ENCODE measurements at places on chromosomes 7 and 10.

DNA sequence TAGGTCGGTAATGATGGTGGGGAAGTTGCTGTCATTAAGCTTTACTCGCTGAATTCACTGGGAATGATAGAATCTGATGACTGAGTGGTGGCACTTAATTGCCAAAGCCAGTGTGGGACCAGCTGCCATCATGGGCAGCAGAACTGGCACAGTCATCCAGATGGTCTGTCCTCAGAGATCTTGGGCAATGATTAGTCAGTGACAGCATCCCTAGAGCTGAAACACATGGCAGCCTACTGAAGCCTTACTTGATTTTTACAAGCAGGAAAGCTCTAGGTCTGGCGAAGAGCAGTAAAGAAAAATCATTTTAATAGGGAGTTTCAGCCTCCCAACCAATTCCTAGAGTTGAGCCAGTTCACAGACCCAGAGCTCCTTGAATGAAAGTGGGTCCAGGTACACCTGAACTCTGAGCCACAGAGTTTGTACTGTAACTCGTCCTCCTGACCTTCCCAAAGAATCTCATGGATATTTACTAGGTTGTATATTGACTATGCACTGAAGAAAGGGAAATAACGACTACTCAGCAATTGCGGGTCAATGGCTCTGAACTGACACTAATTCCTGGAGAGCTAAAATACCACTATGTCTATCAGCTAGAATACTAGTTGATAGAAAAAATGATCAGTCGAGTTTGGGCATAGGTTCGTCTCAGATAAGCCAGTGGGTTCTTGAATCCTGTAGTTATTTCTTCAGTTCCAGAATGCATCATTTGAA is 4.4 kb upstream of the ASB13 start:
- DNase-seq: no peak

DNA sequence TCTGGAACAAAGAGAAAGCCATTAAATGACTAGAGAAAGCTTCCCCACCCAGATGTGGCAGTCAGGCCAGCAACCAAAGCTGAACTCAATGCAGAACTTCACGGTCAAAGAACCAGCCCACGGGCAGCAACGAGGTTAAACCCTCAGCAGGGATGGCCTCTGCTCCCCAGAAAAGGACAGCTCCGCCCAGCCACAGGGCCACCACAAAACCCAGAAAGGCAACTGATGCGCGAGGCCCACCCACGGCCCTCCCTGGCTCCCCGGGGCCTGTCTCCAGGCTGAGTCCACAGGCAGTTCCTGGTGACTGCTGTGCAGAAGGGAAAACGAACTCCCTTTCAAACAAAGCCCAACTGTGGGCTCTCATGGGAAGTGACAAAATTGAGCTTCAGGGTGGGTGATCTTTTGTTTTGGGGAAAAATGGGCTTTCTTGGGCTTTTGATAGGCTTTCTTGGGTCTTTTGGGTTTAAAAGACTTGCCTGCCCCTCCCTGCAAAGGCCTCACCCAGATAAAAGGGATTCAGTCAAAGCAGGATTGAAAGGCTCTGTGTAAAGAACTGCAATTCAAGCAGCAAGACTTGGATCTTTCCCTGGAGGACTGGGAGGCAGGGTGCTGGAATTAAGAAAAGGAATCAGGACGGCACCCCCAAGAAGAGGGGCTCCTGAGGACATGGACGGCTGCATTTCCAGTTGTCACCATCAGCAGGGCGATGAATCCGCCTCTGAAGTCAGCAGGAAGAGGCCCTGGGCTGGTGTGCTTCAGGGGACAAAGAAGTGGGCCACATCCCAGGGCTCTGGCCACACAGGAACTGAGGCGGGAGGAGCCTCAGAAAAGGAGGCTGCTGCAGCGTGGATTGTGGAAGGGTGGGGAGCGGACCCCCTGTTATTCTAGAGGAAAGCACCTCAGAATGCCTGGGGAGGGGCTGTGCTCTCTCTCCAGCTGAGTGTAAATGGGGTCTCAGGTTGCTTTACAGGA is 209.9 kb downstream of the USP6NL start:
- DNase-seq: no peak

DNA sequence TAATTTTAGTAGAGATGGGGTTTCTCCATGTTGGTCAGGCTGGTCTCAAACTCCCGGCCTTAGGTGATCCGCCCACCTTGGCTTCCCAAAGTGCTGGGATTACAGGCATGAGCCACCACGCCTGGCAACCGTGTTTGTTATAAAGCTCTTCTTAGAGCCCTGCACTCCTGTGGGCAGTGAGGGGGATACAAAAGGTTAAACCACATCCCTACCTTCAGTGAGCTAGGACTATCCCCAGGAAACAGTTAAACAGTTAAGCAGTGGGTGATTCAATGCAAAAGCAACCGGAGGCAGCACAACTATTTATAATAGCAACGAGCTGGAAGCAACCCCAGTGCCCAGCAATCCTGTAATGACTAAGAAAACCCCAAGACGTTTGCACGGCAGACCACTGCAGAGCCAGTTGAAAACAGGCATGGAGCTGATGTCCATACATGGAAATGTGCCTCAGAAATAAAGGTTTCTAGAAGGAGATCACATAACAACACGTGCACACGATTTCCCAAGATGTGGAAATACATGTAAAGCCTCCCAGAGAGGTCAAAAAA is 107.2 kb upstream of the LYZL2 start:
- DNase-seq: peak; percentile 38

- DNase-seq: peak; percentile 47
Measured at GRCh38 chr10:77911535-77912123, 14.9 kb downstream of the DLG5 start.

DNA sequence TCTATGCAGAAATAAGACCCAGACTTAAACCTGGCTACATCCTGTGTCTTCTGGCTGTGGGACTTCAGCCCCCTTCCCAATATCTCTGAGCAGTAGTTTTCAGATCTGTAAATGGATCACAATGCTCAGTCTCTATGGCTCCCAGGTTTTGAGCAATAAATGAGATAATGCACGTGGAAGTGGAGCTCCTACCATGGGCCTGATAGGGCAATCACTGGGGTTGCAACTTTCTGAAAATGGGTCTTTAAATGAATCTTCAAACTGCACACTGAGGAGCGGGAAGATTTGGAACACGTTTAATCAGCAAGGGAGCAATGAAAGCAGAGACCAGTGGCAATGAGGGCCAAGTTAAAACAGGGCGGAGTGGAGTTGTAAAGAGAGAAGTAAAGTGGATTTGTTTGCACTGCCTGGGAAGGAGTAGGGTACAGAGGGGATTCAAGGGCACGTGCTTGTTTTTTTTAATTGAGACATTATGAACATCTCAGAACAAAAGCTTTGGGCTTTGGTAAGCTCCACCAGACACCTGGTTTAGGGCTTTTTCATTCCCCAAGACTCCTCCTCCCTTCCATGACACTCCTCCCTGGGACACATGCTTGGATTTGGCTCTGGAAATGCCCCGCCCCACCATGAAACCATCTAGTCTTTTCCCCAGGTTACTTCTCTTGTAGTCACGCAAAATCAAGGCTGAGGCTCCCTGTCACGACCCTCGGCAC is 42.7 kb downstream of the PAPSS2 start:
- no peak for DNase-seq

GRCh38 chr10:54484186-54484585 is 316.8 kb downstream of the PCDH15 start:
- no peak for DNase-seq

DNA sequence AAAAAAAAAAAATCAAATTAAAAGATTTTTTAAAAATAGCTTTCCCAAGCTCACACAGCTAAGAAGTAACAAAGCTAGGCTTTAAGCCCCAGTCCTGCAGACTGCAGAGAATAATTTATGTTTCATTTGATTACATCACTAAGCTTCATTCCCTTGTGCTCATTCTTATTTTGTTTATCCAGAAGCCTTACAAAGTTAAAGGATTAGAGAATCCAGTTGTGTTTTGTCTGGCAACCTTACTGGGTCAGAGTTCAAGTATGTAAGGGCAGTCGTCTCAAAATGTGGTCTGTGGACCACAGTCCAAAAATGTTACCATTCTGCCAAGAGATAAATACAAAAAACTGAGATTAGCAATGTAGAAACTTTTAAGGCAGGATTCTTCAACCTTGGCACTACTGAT is 32.1 kb upstream of the EZH2 start:
- no peak for DNase-seq

DNA sequence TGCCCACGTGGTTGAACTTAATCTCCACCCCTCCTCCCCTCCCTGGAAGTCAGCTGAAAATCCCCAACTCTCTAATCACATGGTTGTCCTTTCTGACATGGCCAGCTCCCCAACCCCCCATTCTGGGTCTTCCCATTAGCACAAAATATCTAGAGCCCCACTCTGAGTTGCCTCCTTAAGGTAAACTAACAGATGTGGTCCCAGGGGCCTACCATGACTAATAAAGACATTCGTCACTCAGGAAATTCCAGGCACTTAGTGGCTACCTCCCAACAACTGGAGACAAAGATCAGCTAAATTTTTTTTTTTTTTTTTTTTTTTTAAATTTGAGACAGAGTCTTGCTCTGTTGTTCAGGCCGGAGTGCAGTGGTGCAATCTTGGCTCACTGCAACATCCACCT is 21.1 kb downstream of the CCDC126 start:
- no peak for DNase-seq
